ENCODE measurements at places on chromosomes 2 and 18.

DNA sequence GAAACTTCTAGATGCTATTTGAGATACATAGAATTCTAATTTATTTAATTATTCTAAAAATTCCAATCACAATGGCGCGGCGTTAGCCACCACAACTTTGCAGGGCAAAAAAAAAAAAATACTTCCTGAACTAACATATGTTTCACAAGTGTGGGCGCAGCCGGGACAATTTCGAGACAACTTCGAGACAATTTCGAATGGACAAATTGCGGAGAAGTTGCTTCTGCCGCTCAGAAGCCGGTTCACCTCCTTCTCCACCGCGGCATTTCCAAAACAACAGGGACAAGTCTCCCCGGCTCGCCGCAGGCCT lies 842 bp downstream of the PAX3 start:
- no peak for DNase-seq

DNA sequence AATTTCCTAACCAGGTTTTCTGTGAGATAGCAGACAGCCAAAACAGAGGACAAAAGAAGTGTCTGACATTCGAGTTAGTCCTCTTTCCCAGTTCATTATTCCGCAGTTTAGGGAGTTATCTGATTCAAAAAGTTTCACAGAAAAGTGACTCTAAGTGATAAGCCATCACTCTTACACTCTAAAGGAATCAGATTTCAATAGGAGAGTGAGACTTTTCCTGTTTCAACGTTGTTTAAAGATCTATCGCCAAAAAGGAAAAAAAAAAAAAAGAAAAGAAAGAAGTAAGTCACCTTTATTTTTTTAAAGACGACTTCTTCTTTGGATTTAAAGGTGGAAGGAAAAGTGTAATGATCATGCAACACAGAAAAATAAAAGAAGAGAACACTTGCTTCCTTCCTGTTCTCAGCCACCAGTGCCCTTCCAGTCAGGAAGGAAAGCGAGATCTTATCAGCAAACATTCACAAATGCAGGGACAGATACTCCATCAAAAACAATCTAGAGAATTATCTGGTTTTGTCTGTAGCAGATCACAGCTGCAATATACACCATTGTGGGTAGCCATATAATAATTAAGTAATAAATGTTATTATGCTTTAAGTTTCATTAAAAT lies 49.8 kb downstream of the TFPI start:
- DNase-seq, result no peak

DNA sequence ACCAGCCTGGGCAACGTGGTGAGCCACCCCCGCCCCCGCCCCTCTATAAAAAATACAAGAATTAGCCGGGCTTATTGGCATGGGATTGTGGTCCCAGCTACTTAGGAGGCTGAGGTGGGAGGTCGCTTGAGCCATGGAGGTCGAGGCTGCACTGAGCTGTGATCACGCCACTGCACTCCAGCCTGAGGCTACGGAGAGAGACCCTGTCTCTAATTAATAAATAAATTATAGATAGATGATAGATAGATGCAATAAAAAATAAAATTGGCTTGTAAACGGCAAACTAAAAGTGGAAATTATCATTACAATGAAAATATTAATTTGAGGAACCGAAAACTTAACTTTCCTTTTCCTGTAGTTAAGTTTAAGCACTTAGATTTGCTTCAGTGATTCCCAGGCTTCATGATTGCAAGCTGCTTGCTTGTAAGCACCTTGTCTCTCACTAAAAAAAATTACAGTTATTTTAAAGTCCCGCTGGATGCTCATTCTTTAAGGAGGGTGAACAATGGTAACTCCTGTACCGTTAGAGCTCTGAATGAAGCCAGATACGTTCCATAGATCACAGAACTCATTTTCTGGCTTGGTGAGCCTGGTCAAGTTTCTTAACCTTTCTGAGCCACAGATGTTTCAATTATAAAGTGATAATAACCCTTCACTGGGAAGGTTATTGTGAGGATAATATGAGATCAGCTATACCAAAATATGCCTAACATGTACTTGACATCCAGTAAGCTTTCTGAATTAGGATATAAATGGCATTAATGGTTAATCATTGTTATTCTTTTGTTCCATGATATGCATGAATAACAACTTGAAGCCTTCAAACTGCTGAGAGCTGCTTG lies 9.3 kb upstream of the NARS1 start:
- no peak for DNase-seq

GRCh38 chr2:191249156-191249813 lies 4.1 kb downstream of the MYO1B start:
- DNase-seq, result no peak

GRCh38 chr2:146158072-146158674 lies 1638.3 kb upstream of the ZEB2 start:
- DNase-seq, result no peak

GRCh38 chr18:64149916-64150438 lies 1.1 kb upstream of the LINC00305 start:
- no peak for DNase-seq

DNA sequence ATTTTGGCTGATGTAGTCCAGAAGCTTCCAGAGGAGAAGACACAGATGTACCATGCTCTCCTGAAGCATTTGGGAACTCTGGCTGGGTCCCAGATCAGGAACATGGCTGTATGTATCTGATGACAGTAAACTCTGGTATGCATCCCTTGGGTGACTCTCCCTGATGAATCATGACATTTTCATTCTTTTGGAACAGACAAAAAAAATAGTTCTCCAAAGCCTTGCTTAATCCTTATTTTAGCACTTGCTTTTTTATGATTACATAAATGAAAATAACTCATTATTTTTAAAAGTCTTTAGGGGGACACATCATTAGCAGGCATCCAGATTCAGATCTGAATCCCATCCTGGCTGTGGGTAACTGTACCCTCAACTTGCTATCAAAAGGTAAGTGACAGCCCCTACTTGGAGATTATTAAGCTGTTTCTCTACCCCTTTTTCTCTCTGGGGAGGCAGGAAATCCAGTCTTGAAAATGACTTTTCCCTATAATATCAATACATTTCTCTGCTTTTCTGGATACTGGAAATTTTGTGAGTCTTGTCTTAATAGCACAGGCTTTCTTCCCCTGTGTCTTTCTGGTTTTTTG lies 23.3 kb downstream of the AOX1 start:
- no peak for DNase-seq

GRCh38 chr2:120937686-120938044 lies 202.0 kb downstream of the GLI2 start:
- DNase-seq, result no peak

DNA sequence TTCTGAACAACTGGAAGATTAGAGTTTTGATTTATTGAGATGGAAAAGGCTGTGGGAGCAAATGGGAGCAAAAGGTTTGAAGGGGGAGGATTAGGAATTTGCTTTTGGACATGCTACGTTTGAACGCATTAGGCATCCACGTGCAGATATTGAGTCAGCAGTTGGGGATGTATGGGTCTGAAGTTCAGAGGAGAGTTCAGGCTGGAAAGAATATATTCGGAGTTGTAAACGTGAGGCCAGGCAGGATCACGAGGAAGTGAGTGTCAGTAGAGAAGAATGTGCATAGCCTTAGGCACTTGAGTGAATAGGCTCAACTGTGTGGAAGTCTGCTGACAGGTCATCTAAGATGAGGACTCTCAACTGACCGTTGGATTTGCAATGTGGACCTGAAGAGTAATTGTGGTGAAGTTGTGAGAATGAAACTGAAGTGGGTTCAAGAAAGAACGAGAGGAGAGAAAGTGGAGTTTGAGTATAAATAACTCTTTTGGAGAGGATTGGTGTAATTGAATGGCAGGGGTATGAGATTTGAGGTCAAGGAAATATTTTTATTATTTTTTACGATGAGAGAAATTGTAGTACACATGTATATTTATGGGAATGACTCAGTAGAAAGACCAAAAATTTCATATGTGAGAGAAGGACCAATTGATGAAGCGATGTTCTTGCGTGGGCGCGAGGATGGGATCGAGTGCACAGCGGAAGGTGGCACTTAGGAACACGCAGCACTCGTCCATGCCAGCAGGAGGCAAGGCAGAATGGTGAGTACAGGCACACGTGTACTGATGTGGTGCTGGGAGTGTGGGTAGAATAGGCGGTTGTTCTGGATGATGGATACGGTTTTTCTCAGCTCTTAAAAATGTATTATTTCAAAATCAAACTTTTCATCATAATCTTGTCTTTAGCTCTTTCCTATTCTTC lies 40.5 kb upstream of the POLE4 start:
- no peak for DNase-seq

DNA sequence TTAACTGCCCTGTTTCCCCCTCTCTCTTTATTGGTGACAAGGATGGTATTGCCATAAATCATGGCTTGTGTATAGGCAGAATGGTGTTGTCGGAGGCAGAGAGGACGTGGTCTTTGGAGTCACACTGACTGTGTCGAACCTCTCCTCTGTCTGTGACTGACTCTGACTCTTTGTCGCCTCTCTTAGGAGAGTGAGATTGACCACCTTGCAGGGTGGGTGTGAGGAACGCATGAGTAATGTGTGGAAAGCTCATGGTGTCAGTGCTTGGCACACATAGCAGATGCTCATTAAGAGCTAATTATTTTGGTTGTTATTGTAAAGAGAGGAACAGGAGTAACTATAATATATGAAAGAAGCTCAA lies 145.6 kb downstream of the TTC27 start:
- no peak for DNase-seq

Data from NCI-H1694 (cell line).